H7 (cell line): ENCODE measurements at places on chromosomes 6 and 20.

DNA sequence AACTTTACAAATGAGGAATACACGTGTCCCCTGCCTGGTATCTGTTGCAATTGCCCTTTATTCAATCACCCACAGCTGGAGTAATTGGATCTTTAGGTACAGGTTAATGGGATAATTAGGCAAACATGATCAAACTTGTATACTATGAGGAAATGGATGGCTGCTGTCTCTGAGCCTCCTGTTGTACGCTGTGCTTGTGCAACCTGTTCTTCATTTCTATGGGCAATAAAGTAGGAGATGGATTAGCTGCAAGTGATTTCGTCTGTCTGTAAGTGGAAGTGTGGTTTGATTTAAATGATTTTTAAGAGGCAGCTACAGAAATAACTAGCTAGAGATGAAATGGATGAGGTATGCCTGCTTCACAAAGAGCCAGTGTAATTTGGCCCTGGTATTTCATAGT, 474.1 kb downstream of the RNF144B start:
- no peak for DNase-seq

- no peak for DNase-seq
Observed at GRCh38 chr6:131696956-131697355, 4.2 kb downstream of the OR2A4 start.

GRCh38 chr6:16420715-16421461, 182.5 kb downstream of the GMPR start:
- DNase-seq = no peak

DNA sequence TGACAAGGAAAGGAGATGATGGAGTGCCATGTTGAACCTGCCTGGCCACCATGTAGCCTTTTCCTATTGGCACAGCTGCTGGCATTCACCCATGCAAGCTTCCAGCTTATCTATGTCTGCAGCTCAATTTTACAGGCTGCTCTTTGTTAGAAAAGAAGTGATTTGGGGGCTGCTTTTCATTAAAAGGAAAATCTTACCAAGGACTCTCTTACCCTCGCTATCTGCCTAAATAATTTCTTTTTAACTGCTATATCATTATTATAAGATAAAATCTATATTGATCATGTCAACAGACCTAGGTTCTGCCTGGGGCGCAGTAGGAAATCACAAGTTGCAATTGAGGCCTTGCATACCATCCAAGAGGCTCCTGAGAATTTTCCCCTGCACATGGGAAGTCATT, 167.2 kb downstream of the SYNDIG1 start:
- no peak for DNase-seq

DNA sequence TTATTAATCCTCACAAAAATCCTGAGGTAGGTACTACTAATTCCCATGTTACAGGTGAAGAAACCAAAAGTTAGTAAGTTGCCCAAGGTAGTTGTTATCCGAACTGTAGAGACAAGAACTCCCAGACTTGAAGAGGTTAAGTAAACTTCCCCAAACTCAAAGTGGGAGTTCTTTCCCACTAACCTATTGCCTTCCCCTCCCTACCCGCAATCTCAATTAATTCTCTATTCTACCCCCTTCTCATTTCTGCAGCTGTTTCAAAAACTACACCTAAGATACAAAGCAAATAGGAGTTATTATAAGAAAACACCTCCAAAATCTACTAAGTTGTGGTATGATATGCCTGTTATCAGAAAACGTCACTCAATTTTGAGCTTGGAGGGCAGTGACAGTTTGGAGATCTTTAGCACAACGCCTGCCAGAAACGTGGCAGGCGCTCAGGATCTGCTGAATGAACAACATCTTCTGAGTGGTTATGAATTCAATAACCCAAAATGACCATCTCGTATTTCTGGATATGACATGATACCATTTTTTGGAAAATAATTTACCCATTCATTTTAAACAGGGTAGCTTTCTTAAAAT, 7.1 kb downstream of the CSNK2A1 start:
- no peak for DNase-seq

DNA sequence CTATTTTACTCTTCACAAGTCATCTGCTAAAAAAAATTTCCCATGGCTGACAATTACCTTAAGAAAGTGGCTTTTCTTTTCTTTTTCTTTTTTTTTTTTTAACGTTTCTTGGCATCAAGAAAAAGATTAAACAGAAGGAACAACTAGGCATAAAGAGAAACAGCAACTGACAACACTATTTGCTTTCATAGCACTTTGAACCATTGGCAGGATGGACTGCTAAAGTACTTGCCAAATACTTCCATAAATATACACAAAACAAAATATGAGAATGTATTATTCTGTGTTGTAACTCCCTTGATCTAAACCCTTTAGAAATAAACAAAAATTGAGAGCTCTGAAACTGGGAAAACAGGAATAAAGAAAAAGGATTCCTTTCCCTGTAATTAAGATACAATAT, 20.0 kb upstream of the PLN start:
- no peak for DNase-seq

DNA sequence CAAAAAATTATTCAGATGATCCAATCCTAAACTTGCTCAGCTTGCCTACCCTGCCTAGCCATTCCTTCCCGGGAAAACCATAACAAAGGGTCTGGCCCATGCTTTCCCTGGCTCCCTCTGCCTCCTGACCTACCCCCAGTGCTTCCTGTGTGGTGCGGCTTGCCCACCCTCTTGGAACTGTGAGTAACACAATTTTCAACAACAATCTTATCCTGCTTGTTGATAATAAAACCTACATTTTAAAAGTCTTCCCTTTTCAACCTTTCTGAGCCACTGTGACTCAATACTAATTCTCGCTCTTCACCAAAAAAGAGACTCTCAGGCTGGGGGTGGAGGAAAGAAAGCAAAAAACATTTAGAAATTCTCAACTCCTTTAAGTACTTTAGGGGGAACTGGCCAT, 18.0 kb downstream of the EXOC2 start:
- no peak for DNase-seq

GRCh38 chr6:164216839-164217238, 802.3 kb downstream of the QKI start:
- DNase-seq = no peak

- DNase-seq = peak; percentile 18
Observed at GRCh38 chr20:4193069-4193452, 177.7 kb upstream of the RNF24 start.

DNA sequence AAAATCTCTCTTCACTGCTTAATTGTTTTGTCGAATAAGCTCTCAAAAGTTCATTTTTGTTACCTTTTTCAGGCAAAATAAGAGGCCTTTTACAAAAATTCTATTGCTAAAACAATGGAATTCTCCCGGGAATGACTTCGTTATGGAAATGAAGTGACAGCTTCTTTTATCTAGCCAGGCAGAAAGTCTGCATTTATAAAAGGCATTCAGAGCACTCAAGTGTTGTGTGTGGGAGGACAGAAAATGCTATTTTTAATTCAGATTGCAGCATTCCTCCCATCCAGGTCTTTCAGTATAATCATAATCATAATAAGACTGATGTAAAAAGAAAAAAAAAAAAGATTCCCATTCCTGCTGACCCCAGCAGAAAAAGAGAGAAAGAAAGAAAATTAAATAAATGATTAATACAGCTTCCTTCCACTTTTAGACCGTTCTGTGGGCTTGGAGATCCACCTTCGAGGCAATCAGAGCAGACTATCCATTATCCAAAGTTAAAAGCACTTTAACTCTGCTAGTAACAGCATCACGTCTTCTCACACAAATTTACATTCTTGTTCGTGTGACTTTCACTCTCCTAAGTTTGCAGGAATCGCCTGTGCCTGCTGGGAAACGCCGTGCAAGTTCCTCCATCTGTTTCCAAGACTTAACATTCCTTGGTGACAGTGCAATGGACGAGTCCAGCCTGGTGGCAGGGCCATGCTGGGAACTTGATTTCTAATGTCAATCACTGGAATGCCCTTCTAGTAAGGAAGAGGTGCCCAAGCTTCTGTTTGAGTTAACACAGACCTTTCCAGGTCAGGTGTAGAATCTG, 258.8 kb downstream of the GMPR start:
- DNase-seq = no peak

- DNase-seq = no peak
Observed at GRCh38 chr20:57513199-57513598, 11.7 kb downstream of the CTCFL start.

- DNase-seq = no peak
Observed at GRCh38 chr6:8108031-8108660, 5.8 kb upstream of the EEF1E1 start.

- no peak for DNase-seq
Observed at GRCh38 chr6:68252632-68253031, 382.4 kb upstream of the ADGRB3 start.

- DNase-seq = no peak
Observed at GRCh38 chr6:159973951-159974350, 5.1 kb downstream of the IGF2R start.

DNA sequence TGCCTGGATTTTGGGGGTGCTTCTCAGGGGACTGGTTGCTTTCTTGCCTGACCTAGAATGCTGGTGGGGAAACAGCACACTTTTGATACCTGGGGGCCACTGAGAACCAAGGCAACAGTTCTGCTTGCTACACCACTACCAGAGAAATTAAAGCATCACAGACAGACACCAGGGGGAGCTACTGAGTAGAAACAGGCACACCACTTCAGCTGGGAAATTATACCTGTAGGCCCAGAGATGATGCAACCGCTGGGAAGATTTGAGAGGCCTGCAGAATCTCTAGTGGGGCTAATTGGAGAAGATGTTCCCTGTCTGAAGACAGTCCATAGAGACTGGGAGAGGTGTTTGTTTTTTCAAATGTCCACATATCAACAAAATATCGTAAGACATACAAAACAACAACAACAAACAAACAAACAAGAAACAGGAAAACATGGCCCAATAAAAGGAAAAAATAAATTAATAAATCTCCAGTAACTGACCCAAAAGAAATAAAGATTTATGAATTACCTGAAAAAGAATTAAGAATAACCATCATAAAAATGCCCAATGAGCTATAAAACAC, 129.4 kb upstream of the RIN2 start:
- peak; percentile 74 for DNase-seq

DNA sequence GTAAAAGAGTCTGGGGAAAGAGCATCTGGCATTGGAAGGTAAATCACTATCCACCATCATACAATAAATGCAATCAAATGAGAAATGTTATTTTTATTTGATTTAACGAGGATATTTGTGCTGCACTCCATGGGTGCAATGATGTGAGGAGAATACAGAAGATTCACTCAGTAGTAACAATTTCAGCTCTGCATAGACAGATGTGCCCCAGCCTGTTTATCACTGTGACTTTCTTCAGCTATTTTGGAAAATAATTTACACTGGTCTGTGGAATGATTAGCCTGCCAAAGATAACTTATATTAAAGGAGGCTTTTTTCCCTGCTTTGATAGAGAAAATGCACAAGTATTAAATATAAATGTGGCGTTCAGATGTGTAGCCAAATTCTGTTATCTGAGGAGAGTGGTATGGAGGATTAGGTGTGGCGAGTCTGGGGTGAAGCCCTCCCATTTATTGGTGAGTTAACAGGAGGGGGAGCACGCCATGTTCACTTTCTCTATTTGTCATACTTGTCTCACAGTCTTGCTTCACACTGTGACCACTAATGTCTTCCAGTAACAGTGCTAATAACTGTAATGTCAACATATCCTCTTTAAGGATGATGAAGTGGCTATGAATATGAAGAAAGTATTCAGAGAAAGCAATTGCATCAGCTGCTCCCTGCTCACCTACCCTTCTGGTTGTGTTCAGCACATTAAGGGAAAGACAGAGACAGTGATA, 645.6 kb downstream of the MMUT start:
- no peak for DNase-seq

DNA sequence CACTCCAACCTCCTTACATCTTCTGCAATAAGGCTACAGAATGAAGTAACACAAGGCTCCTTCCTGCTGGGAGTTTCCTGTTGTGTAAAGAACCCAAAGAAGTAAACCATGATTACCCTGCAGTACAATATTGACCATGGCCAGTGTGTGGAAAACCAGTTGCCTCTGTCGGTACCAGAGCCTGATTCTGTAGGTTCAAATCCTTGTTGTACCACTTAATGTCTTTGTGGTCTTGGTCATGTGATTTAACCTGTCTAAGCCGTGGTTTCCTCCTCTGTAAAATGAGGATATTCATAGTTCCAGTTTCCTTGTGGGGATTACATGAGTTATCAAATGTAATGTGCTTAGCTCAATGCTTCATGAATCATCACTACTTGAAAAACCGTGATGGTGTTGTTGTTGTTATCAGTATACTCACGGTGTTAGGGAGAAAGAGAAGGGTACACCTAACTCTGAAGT, 60.3 kb upstream of the PRELID3B start:
- DNase-seq = no peak

- DNase-seq = no peak
Observed at GRCh38 chr6:83443516-83443915, 12.7 kb upstream of the ME1 start.

GRCh38 chr6:80319196-80319595, 212.7 kb downstream of the BCKDHB start:
- no peak for DNase-seq

GRCh38 chr6:67345946-67346345, 1289.1 kb upstream of the ADGRB3 start:
- no peak for DNase-seq

- no peak for DNase-seq
Observed at GRCh38 chr6:45924763-45925342, 90.8 kb downstream of the CLIC5 start.

DNA sequence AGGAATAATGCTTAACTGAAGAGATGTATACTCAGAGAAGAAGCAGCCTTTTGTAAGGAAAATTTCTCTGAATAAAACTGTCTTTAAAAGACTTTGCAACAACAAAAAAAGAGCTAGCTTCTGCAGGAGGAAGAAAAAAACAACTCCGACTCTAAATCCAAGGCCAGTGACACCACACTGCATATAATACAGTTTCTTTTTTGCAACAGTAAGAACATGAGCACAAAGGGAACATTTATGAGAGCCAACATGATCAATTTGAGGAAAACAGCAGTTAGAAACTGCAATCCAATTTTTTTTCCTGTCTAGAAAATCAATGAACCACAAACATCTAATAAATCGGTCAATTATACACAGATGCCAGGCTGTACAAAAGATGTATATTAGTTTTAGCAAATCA, 42.9 kb upstream of the UST start:
- no peak for DNase-seq

DNA sequence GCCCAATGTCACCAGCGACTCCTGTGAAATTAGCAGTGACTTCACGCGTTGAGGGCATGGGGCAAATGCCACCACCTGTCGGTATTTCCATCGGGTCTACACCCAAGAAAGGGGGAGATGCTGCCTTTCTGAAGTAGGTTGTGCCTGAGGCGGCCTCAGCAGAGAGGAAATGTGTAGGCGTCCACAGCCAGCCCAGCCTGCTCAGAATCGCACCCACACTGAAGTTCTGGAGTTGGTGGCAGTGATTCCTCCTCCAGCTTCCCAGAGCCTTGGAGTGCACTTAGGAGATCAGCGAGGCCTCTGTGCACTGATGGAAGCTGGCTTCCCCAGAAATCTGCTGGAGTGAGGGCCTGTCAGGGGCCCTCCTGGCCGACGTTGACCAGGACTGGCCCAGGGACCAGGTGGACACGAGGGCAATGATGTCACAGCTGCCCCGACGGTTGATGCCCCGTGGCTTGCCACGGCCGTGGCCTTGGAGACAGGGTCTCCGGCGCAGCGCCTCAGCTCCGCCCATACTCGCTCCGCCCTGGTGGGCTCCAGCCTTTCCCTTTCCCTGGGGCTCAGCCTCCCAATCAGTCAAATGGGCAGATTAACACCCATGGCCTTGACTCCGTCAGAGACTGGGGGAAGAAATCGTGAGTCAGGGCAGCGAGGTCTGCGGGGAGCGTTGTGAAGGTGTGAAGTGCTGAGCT, 484.8 kb downstream of the PREX1 start:
- DNase-seq = no peak

- DNase-seq = no peak
Observed at GRCh38 chr6:1348675-1349074, 36.8 kb downstream of the FOXQ1 start.

GRCh38 chr20:10556519-10557083, 117.2 kb downstream of the JAG1 start:
- DNase-seq = no peak
